ENCODE measurements at places on chromosomes 2 and 18.

- DNase-seq: no peak
Measured at GRCh38 chr2:154844513-154844912, 146.0 kb downstream of the KCNJ3 start.

DNA sequence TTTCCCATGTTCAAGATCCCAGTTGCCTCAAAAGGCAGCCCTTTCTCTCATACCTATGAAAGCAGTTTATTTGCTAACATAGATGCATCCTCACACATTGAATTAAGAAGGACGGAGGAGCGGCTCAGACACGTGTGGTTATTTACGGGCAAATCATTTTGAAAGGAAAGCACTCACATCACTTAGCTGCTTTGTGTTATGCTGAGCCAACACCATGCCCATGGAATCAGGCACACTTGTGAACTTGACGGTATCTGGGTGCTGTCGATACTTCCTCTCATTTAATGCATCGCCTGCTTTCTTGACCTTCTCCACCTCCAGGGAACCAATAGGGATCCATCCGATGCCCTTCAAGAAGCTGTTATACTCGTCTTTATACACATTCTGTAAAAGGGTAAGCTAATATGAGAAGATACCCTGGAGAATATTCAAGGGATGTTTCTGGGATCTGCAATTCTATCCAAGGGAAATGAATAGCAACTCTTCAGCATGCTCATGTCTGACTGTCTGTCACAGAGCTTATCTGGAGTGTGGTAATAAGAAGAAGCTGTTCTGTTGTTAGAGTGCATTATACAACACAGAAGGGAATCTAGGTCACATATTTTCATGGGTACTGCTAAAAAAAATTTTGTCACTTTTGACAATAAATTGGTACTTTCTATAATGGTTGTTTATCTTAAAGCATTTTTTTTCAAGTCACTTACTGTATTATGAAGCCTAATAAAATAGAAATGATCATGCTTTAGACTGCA lies 63.3 kb downstream of the NEB start:
- DNase-seq: no peak

DNA sequence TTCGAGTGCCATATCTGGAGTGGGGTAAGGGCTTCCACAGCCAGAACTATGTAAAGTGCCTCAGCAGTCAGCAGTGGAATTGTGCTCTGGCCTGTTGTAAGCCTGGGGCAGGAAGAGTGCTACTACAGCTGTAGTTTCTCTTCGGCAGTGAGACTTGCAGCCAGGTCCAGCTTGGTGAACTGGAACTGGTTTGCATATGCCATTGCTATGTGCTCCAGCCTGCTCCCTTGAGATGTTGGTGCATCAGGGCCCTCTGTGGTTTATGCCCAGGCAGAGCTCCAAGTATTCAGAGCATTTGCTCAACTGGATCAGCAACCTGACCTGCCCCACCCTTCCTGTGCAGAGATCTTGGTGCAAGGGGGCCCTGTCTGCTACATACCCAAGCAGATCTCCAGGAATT lies 47.8 kb downstream of the ZNF804A start:
- DNase-seq: no peak

DNA sequence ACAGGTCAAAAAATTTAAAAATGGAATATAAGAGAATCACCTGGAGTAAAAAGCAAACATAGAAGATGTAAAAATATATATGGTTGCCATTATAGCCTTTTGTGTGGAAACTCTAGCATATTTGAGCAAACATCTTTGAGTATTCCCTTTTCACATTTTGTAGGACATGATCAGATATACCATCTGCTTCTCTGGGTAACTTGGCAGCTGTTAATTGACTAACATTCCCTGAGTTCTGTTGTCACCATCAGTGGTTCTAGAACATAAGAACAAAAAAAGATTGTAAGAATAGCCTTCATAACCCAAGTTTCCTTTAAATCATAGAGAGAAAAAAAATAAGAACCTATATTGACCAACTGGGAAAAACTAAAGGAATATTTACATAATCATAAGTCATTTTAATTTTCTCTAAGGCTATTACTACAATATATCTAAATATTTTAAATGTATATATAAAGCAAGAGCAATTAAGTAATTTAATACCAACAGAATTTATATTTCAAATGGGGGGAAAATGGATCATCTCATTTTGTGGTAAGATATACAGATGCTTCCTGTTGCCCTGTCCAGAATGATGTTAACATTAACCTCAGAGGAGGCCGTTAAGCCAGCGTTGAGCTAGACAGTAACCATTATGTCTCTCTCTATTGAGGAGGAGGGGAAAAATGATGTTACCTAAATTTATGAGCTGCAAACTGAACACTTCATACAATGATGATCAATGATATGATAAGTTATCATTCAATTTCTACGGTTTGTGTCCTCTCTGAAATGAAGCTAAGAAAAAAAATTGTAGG lies 9.8 kb upstream of the INO80D start:
- DNase-seq: no peak

DNA sequence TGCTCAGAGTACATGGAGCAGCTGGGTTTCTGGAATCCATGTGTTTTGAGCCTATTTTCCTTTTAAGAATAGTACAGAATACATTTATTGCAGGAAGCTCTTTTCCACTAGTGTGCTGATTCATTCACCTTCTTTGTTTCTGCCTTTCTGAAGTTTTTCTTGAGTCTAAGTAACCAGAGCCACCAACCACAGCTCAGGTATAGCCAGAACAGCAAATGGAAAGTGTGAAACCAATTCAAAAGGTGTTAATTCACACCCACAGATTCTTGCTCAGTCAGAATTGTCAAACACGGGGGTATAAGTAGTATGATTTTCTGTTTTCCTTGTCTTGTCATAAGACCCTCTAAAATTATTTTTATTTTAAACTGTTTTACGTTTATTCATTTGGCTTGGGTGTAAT lies 75.9 kb upstream of the DYNAP start:
- no peak for DNase-seq

DNA sequence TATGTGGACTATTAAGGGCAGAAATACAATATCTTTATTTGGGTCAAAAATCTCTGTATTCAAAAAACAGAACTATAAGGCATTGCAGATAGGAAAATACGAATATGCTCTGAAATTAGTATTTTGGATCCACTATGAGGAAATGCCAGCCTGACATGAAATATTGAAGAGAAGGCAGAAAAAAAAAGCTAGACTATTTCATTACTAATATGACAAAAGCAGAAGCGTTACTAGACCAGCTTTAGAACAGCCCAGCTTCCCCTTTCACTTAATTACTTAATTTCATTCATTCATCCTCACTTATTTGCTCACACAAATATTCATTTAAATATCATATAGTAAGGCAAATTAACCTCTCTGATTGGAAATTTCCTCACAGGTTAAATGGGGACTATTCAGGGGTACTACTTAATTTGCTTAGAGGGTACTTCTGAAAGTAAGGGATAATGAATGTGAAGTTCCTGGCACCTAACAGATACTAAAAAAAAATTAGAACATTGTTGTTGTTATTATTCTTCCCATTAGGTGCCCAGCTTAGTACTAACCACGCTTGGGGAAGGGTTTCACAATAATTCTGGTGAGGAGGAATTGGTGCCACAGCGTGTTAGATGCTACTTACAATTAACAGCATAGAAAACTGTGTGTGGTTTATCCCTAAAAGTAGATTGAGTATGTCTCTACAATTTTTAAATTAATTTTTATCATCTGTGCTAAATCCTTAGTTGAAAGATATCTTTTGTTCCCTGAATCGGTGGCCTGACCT lies 71.1 kb upstream of the CTLA4 start:
- no peak for DNase-seq

- DNase-seq: no peak
Measured at GRCh38 chr2:171787333-171788072, 100.2 kb downstream of the DYNC1I2 start.

- no peak for DNase-seq
Measured at GRCh38 chr2:113172721-113173541, 840 bp upstream of the PSD4 start.

GRCh38 chr2:216545359-216545758 lies 46.7 kb downstream of the RPL37A start:
- DNase-seq: no peak

GRCh38 chr2:29063646-29064345 lies 10.5 kb downstream of the PCARE start:
- no peak for DNase-seq

GRCh38 chr2:150427298-150427697 lies 60.2 kb downstream of the RND3 start:
- no peak for DNase-seq

- no peak for DNase-seq
Measured at GRCh38 chr18:58257461-58257860, 213.4 kb downstream of the NEDD4L start.

- DNase-seq: no peak
Measured at GRCh38 chr2:183495589-183496267, 371.5 kb downstream of the NUP35 start.

GRCh38 chr18:61957801-61958516 lies 65.2 kb upstream of the RNF152 start:
- DNase-seq: no peak

GRCh38 chr2:240623531-240624010 lies 1.7 kb upstream of the GPR35 start:
- DNase-seq: no peak

- DNase-seq: no peak
Measured at GRCh38 chr2:47072018-47072691, 83.0 kb downstream of the STPG4 start.

DNA sequence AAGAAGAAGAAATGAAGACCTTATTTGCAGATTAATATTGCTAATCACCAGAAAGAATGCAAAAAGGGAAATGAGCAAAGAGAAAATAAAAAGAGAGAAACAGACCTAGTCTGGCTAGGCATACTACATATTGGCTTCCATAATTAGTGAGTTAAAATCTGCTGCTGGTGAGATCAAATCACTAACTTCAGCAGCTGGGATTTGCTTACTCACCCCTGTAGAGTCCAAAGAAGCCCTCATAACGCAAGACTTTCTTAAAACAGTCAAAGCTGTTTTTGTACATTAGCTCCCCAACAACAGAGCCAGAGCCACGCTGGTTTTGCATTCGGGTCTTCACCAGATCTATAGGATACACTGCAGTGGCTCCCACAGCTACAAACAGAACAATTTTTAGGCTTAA lies 80.9 kb downstream of the SLC25A12 start:
- DNase-seq: no peak

GRCh38 chr2:170744248-170745002 lies 25.8 kb upstream of the ERICH2 start:
- DNase-seq: no peak

- no peak for DNase-seq
Measured at GRCh38 chr18:7512348-7512747, 54.8 kb upstream of the PTPRM start.

DNA sequence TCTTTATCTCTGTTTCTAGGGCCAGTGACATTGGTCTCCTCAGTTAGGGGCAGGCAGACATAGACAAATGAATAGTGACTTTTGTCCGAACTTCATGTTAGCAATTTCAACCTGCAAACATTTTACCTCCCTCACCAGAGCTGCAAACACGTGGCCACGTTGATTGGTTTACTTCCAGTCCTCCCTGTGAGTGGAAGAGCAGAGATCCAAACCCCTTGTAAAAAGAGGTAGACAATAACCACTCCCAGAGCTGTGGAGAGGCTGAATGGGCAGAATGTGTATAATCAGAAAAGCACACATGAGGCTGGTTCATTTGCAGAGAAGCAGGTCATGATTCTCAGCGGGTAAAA lies 31.1 kb downstream of the CTIF start:
- DNase-seq: no peak

- DNase-seq: no peak
Measured at GRCh38 chr2:1557467-1557820, 144.2 kb downstream of the TPO start.

GRCh38 chr2:159123786-159124185 lies 155.3 kb downstream of the TANC1 start:
- DNase-seq: no peak

DNA sequence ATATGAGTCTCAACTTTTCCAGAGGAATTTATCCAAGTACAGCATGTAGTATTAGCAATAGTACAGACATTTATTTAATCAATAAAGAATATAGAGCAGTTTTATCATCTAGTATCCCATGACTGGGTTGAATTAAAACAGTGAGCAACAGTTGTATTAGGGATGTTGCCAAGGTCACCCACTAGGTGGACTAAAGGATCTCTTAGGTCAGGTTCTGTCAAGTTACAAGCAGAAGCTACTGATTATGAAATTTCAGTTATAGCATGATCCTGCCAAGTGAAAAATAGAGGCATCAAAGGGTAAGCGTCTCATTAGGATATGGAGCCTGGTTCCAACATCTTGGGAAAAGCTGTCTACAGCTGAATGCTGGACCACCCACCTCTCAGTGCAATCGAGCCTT lies 52.1 kb upstream of the LAPTM4A start:
- no peak for DNase-seq

DNA sequence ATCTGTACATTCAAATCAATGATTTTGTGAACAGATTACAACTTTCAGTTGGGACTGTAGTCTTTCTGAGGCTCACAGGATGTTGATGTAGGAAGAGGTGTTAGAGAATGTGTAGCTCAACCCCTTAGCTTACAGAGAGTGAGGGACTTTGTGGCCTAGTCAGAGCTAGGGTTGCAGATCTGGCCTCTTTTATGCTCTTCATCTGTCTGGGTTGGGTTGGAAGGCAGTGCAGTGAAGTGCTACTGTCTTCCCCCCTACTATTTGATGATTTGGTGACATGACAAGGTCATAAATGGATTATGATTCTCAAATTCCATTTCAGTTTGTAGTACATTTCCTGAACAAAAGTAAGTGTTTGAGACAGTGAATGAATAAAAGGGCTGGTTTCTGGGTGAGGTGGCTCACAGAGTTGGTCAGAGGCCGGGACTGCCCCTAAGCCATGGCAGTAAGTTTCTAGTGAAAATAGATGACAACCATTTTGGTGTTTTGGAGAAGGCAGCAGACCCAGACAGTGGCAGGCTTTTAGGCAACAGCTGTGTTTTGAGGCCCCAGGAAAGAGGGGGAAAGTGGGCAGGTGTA lies 21.6 kb downstream of the MAP4K4 start:
- peak; percentile 63 for DNase-seq

GRCh38 chr2:119721462-119721861 lies 38.3 kb upstream of the PTPN4 start:
- no peak for DNase-seq

- DNase-seq: peak; percentile 19
Measured at GRCh38 chr18:59881728-59882656, 17.8 kb upstream of the PMAIP1 start.

DNA sequence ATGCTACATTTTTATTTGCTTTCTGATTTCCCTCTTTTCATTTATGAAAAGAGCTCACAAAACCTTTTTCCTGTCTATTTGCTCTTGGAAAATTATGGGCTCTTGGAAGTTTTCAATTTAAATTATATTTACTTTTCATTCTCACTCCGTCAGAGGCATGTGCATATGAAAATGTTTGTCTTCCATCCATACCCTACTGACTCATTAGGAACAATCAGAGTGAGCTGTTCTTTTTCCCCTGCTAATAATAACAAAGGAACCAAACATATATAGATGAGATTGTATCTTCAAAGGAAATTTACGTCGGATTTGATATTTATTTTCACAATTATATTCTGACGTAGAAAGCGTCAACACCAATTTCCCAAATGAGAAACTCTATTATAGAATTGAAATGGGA lies 1101.2 kb downstream of the TSN start:
- DNase-seq: no peak

Data from stimulated activated naive CD8-positive, alpha-beta T cell treated with anti-CD3 and anti-CD28 coated beads, Interleukin-15, Interleukin-2, amounts not matched to agents 100 U/mL and 50 U/mL, for 24 hours (primary cell).